ENCODE measurements at places on chromosomes 1 and 21. TPM values are rescaled to one million over a fixed set of nuclear protein-coding genes. Genes with fewer than 3 reads are reported as not detected.
A peak's percentile ranks its signal among the peaks of the same experiment; 100 is the strongest.

The TTC3 gene
- total RNA-seq, result 956 TPM

The PPFIA4 gene
- total RNA-seq, result 11.1 TPM

The CLCA4 gene
- not detected for total RNA-seq

The TSSK3 gene
- not detected for total RNA-seq

The SAMD11 gene
- 0.16 TPM for total RNA-seq

The GPR25 gene
- total RNA-seq, result not detected

The PIGV gene
- total RNA-seq, result 9.5 TPM

The ACTA1 gene
- 1.7 TPM for total RNA-seq

The SPATA21 gene
- not detected for total RNA-seq

DNA sequence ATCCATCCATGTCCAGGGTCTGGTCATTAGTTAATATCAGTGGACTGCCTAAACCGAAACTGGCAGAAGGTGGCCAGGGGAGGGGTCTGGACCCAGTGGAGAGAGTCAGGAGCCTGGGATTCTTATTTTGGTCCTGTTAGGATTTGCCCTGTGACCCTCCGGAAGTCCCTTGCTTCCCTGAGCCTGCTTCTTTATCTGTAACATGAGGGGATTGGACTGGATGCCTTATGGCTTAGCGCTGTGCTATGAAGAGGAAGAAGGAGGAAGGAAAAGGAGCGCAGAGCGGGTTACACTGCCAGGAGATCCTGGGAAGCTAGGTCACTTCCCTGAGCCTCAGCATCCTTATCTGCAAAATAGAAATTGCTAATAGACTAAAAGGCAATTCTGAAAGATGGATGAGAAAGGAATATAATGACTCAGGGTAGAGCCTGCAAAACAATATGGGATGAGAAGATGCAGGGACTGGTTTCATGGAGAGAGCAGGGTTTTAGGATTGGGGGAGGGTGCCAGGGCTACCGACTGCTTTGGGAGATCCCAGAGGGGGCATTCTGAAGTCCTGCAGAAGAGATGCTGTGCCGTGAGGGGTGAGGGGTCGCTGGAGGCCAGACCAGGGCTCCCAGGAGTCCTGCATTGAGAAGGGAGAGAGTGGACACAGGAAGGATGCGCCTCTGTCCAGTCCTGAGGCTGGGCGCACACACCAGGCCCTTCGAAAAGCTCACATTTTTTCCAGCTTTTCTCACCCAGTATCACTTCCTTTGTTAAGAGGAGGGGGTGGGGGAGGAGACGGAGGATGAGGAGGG is 460 bp upstream of the ADORA1 start:
- DNase-seq, result no peak

- no peak for DNase-seq
These were observed 6.7 kb upstream of the SLC9A1 start for GRCh38 chr1:27161594-27161993.

DNA sequence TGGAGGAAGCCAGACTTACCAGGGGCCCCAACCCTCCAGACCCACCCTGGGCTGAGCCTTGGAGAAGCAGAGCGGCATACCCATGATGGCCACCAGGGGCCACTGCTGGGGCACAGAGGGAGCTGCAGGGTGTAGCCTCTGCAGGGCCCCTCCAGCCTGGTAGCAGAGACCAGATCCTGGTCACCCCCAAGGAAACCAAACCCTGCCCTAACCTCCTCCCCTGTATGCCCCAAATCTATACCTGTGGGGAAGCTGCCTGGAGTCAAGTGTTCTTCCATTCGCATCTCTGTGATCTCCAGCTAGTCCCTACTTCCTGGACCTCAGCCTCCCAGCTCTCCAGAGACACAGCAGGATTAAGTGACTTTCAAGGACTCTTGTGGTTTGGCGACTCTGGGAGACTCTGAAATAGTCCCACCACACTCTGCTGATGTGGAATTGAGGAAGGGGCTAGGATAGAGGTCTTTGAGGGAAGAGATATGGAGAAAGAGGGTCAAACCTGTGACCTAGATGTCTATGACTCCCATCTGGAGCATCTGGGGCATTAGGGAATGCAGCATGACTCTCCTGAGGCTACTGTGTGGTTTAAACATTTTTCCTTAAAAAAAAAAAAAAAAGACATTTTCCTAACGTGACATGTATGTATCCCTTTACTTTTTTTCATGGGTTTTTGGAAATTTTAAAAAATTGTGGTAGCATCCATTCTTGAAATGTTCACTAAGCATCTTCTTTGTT is 119.2 kb upstream of the IPO9 start:
- DNase-seq, result peak; percentile 42

- peak; percentile 51 for DNase-seq
These were observed at the start of gene HP1BP3 for GRCh38 chr1:20787029-20787839. Gene HP1BP3 (minus strand): TSS chr1:20787307. CDS start chr1:20780440, 6,867 bp downstream.

GRCh38 chr1:44433209-44433608 is 28.2 kb downstream of the RNF220 start:
- DNase-seq, result no peak

DNA sequence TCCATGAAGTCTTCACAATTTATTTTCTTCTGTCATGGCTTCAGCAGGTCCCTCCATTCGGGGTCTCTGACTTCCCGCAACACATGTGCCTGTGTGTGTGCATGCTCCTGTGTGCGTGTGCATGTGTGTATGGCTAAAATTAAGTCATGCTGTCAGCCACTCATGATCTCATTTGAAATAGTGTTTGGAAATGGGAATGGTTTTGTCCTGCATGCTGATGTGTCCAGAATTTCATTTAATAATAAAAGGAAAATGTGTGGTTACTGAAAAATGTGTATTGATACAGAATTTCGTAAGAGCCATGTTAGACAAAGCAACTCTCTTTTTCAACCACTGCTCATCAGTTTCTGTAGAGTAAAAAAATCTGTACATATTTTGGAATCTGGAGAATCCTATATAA is 123.8 kb upstream of the PRDX6 start:
- no peak for DNase-seq

DNA sequence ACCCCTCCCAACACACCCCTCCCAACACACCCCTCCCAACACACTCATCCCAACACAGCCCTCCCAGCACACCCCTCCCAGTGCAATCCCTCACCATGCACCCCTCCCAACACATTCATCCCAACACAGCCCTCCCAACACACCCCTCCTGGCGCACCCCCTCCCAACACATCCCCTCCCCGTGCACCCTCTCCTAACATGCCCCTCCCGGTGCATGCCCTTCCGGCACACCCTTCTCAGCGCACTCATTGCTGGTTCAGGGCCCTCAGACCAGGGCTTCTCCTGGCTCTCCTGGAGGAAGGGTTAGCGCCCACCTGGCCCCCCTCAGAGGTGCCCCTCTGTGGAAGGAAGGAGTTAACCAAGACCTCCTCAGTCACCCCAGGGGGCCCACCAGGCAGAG is 74.5 kb upstream of the ARHGEF16 start:
- DNase-seq, result no peak

- DNase-seq, result no peak
These were observed 67.5 kb downstream of the RGL1 start for GRCh38 chr1:183872403-183872802.

DNA sequence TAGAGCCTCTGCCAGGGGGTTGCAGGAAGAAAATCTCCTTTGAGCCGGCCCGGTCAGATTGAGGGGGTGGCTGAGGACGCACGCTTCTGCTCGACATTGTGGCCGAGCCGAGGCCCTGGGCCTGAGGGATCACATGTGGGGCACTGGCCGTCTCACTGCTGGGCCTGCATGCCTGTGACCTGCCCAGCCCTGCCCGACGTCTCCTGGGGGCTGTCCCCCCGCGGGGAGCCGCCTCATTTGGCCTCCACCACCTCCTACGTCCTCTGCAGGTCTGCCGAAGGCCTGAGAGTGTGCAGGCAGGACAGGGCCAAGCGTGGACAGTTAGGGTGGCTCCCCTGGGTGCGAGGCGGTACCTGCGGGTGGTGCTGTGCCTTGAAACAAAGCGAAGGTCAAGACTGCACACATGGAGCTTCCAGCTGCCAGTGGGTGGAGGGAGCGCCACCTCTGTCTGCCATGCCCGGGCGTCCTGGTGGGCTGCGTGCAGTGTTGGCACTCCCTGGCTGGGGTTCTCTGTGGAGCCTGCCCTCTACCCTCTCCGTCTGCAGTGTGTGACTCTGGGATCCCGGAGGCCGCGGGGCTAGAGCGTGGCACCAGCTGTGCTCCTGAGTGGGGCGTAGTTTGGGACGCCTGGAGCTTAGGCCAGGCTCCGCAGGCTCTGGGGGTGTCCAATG is 51.7 kb downstream of the PCNT start:
- no peak for DNase-seq

GRCh38 chr1:33005838-33006421 is 30.8 kb downstream of the AK2 start:
- DNase-seq, result no peak

DNA sequence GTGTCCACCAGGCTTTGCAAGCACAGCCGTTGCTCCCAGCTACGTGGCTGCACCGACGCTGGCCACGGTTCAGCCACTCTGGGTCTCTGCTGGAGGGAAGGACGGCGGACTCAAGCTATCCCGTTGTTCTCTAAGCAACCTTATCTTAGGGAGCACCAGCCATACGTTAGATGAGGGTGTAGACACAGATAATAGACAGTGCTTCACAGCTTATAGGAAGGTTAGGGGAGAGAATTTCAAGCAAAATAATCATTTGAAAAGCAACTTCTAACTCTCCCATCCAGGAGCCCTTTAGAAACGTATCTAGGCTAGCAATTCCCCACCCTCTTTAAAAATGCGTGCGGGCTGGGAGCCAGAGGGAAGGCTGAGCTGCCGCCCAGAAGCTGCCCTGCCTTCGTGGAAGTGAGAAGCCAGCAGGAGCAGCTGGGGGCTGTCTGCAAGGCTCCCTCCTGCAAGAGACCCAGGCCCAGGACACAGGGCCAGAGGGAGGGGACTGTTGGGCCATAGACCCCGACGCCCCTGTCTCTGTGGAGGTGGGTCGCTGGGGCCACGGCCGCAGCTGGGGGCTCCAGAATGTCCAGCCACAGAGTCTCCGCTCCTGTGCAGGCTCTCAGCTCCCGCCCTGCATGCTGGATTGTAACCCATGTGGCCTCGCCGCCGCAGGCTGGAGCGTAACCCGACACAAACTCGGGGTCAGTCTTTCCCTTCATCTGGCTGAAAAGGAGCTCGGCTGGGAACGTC is 31.2 kb upstream of the COL6A2 start:
- DNase-seq, result no peak

DNA sequence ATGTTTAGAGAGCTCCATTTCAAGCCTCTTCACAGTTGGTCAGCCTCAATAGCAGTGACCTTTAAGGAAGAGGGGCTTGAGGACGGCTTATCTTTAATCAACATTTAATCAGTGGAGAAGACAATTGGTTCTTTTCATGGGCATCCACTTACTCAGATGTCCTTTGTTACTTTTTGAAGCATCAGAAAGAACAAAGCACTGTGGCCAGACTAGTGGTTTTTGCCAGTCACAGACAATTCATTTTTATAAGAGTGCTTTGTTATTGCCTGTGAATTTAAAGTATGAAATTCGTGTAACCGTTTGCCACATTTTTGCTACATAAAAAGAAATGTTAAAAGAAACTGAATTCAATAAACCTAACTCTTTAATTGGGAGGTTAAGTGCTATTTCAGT is 222.8 kb downstream of the TPR start:
- no peak for DNase-seq
